ENCODE measurements at places on chromosomes 16 and 17.

GRCh38 chr17:30824002-30824355 is 513 bp downstream of the CRLF3 start:
- H3K4me1 ChIP-seq, result peaks cover 29% of the 10 kb centered on the region
- H3K27me3 ChIP-seq, result no peaks in the 10 kb centered on the region
- peaks cover 12% of the 10 kb centered on the region for H3K36me3 ChIP-seq
- peak overlapping the region; percentile 91 for H3K27ac ChIP-seq
- peak overlapping the region; percentile 62 for H3K4me3 ChIP-seq
- no peak for DNase-seq

DNA sequence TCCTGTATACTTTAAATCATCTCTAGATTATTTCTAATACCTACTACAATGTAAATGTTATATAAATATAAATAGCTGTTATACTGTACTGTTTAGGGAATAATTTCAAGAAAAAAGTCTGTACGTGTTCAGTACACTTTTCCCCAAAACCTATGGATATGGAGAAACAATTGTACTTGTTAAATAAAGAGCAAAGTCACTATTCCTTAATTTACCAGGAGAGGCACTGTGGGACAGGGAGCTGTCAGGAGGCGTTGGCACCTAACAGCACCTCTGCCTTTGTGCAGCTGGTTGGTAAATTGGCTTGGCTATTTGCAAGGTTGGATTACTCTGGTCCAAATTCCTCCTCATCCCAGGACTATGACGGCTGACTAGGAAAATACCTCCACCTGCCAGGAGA is 28.0 kb downstream of the CRHR1 start:
- H3K36me3 ChIP-seq, result no peaks in the 10 kb centered on the region
- DNase-seq, result no peak
- no peaks in the 10 kb centered on the region for H3K4me1 ChIP-seq
- no peak overlapping the region for H3K4me3 ChIP-seq

DNA sequence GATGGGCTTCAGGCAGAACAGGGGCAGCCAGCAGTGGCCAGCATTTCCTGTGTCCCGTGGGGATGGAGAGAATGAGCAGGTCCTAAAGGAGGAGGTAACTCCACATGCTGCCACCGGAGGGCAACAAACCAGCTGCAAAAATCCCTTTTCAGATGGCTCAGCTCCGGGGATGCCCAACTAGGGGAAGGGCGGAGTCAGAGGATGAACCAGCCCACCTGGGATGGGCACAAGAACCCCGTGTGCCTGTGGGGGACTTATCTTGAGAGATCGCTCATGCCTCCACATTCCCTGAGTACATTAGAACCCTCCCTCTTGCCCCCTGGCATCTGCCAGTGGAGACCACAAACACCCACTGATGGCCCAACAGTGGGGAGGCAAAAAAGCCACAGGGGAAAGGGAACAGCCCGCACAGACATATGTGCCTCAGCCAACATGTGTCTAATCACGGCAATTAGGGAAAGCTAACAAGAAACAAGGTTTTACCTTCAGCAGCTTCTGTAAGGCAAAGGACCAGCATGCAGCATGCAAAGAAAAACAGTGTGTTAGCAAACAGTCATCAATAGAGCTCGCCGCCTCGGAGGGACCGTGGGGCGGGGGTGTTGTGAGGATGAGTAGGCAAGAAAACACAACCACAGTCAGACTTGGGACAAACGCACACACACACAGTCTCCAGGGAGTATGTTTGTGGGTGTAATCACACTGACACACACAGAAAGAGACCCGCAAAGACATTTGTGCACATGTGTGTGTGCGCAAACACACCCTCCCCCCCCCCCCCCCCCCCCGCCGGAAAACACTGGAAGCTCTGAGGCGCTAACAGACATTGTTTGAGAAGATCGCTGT is 64.0 kb downstream of the MYO18A start:
- H3K27ac ChIP-seq, result no peak overlapping the region
- peak; percentile 35 for DNase-seq
- H3K4me1 ChIP-seq, result no peaks in the 10 kb centered on the region
- H3K4me3 ChIP-seq, result no peak overlapping the region
- H3K27me3 ChIP-seq, result no peaks in the 10 kb centered on the region
- peaks cover 8% of the 10 kb centered on the region for H3K36me3 ChIP-seq

GRCh38 chr17:41965694-41966462 is 717 bp upstream of the CNP start:
- H3K4me1 ChIP-seq, result peaks cover 10% of the 10 kb centered on the region
- peak overlapping the region; percentile 87 for H3K4me3 ChIP-seq
- H3K27ac ChIP-seq, result peak overlapping the region; percentile 88
- H3K27me3 ChIP-seq, result no peaks in the 10 kb centered on the region

GRCh38 chr17:74172700-74173099 is 30.8 kb upstream of the RPL38 start:
- H3K36me3 ChIP-seq, result no peaks in the 10 kb centered on the region
- no peak for DNase-seq
- H3K4me1 ChIP-seq, result no peaks in the 10 kb centered on the region
- H3K4me3 ChIP-seq, result no peak overlapping the region
- H3K27ac ChIP-seq, result no peak overlapping the region
- H3K27me3 ChIP-seq, result no peaks in the 10 kb centered on the region

- no peaks in the 10 kb centered on the region for H3K4me1 ChIP-seq
- no peaks in the 10 kb centered on the region for H3K27me3 ChIP-seq
- DNase-seq, result no peak
- H3K36me3 ChIP-seq, result peaks cover 46% of the 10 kb centered on the region
- H3K27ac ChIP-seq, result no peak overlapping the region
Observed at GRCh38 chr16:69921127-69921526, 30.0 kb upstream of the CLEC18A start.
